ENCODE measurements at places on chromosomes 6 and 20. TPM values are rescaled to one million over a fixed set of nuclear protein-coding genes. Genes with fewer than 3 reads are reported as not detected.

NCOA6 gene
- total RNA-seq: 19.8 TPM

DNA sequence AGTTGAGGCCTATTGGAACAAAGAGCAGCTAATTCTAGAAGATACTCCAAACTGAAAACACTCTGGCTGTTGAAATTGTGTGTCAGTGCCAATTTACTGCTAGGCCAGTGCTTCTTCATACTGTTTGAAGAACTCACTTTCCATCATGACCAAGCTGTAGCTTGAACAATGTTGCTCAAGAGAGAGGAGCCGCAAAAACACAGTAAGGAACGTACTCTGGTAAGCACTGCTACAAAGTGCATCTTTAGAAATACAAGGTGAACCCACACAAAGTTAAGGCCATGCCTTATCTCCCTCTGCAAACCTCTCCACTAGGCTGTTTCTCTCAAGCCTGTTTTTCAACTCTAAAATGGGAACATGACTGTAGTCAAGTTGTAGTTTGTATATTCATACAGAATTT is 74.5 kb upstream of the TULP1 start:
- DNase-seq: no peak

ZSCAN23 gene
- total RNA-seq: 1.1 TPM

DNA sequence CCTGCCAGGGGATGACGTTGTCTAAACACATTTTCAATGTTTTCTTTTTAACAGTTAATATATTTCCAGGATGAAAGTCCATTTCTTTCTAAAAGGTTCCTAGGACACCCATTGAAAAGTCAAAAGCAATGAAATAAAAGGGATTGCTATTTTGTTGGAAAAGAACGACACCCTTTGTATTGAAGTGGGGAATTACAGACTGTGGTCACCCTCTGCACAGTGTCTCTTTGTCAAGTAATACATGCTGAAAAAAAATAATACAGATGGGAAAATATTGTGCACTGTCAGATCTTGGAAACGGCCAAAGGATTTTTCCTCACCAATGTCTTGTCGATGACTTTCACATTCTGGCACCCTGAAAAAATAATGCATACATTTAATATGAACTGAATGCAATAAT is 56.9 kb downstream of the HAO1 start:
- DNase-seq: no peak

- no peak for DNase-seq
Measured at GRCh38 chr6:6683969-6684833, 95.7 kb downstream of the LY86 start.

- no peak for DNase-seq
Measured at GRCh38 chr6:33192105-33192646, at the start of gene COL11A2. Gene COL11A2, minus strand, starts transcription at chr6:33192467. Its CDS starts 227 bp downstream, at chr6:33192240.

- no peak for DNase-seq
Measured at GRCh38 chr6:159804504-159804903, 4.4 kb downstream of the PNLDC1 start.

Data from left cardiac atrium (tissue), 4 donors.